ENCODE measurements at places on chromosomes 7 and 10.

DNA sequence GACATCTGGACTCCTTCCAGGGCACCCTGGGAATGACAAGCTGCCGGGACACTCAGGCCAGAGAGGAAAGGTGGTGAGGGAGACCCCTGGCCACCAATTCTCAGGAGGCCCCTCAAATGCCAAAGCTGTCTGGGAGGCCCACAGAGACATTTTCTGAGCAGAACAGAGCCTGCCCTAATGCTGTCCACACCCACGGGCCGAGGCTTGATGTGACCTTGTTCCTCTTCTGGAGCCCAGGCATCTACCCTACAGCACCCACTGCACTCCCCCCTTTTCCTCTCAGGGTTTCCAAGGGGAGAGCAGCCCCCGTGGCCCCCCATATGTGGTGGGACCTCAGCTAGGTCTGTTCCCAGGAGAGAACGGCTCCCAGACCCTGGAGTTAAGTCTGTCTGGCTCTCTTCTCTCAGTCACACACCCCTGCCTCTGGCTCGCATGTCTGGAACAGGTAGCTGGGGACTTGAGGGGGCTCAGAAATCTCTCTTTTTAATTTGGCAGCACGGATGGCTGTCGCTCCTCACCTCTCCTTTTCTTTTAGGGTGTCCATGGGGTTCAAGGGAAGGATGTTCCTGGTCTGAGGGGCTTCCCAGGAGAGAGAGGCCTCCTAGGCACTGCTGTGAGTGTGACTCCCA, 16.8 kb upstream of the VOPP1 start:
- peak; percentile 2 for DNase-seq

GRCh38 chr7:73521636-73522104, 423 bp downstream of the BAZ1B start:
- DNase-seq, result peak; percentile 60

DNA sequence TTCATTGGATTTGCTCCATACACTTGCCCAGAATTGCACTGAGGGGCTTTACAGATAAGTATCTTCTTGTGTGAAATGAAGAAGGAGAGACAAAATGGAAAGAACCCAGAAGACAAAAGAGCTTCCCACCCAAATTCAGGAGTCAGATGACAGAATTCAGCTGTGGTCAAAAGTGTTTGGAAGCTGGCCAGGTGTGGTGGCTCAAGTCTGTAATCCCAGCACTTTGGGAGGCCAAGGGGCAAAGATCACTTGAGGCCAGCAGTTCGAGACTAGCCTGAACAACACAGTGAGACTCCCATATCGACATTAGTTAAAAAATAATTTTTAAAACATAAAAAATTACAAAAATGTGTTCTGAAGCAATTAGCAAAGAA, 27.1 kb downstream of the DUSP5 start:
- DNase-seq, result no peak

GRCh38 chr7:138502023-138502767, 42.1 kb downstream of the TRIM24 start:
- no peak for DNase-seq

GRCh38 chr10:124319926-124320391, 98.8 kb downstream of the OAT start:
- DNase-seq, result peak; percentile 74

DNA sequence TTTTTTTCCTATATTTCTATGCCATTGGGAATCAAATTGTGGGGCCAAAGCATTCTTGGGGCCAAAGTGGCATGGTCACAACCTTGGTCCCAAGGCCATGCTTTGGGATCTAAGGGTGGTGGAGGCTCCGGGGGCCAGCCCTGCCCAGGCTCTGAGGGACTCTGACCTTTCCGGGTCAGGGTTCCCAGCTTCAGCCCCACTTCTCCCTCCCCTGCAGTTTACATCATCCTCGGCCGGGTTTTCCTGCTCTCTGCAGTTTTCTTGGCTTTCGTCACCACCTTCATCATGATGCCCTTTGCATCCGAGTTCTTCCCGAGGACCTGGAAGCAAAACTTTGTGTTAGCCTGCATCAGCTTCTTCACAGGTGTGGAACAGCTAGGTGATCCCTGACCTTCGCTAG, 8.5 kb downstream of the TMEM225B start:
- no peak for DNase-seq

Data from AG08395 (cell line).